Activated T-cell treated with anti-CD3 and anti-CD28 coated beads for 48 hours (primary cell): ENCODE measurements at places on chromosomes 5 and 9.

GRCh38 chr5:139403418-139403786 is 487 bp downstream of the SPATA24 start:
- no peak for DNase-seq

GRCh38 chr5:8396756-8397155 is 527.8 kb downstream of the MTRR start:
- DNase-seq: no peak

GRCh38 chr9:89877051-89878002 is 272.5 kb downstream of the GADD45G start:
- no peak for DNase-seq

- no peak for DNase-seq
Observed at GRCh38 chr5:122515709-122516431, 203.8 kb downstream of the SNCAIP start.
